ENCODE measurements at places on chromosomes 5 and 9.
A peak's percentile ranks its signal among the peaks of the same experiment; 100 is the strongest.

- DNase-seq, result no peak
Measured at GRCh38 chr9:133641396-133641655, 5.2 kb downstream of the DBH start.

DNA sequence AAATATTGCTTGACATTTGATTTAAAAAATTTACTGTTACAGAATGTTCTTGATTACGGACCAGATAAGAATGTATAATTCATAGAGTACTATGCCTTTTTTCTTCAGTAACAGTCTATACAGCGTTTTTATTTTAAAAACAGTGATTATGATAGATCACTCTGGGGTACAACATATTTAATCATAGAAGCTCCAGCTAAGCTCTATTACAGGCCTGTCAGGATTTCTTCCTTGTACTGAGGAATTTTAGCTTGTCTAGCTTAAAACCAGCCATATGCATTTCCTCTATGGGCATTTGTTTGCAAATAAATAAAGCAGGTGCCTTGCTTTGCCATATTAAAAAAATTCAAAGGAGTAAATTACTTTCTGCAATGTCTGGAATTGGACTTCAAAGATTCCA lies 423.8 kb downstream of the BNC2 start:
- DNase-seq, result no peak

GRCh38 chr5:142432369-142432863 lies 107.6 kb upstream of the SPRY4 start:
- DNase-seq, result no peak

GRCh38 chr9:114653556-114654159 lies 3.9 kb downstream of the TEX53 start:
- DNase-seq, result peak; percentile 73

DNA sequence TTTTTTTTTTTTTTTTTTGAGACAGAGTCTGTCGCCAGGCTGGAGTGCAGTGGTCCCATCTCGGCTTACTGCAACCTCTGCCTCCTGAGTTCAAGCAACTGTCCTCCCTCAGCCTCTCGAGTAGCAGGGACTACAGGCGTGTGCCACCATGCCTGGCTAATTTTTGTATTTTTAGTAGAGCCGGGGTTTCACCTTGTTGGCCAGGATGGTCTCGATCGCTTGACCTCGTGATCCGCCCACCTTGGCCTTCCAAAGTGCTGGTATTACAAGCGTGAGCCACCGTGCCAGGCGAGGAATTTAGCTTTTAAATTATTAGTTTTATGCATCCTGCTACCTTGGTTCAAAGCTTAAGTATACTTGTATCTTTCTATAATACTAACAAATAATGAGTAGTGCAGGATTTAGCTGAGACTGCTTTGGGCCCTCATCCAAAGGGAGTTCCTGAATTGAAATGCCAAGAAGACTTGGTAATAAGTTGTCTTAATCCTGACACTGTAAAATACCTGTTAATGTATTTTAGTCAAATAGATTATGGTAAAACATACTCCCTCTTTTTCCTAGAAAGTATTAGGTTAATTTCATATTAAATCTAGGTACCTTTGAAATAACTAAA lies 5.0 kb downstream of the CDC42SE2 start:
- DNase-seq, result no peak

- DNase-seq, result no peak
Measured at GRCh38 chr9:82673201-82673600, 389.7 kb downstream of the RASEF start.

GRCh38 chr9:98811051-98811650 lies 3.7 kb downstream of the GALNT12 start:
- no peak for DNase-seq

- DNase-seq, result no peak
Measured at GRCh38 chr5:33984671-33985124, at the start of gene SLC45A2. Gene SLC45A2 (minus strand): TSS chr5:33984693. CDS start chr5:33984583, 110 bp downstream.

GRCh38 chr9:127776195-127776923 lies 2.1 kb downstream of the SH2D3C start:
- DNase-seq, result peak; percentile 54

GRCh38 chr5:179608131-179608581 lies 15.3 kb downstream of the HNRNPH1 start:
- no peak for DNase-seq

All from effector CD8-positive, alpha-beta T cell (primary cell).